Ovary (tissue), 10 donors: ENCODE measurements at places on chromosomes 1 and 21. TPM values are rescaled to one million over a fixed set of nuclear protein-coding genes. Genes with fewer than 3 reads are reported as not detected.

Gene TDRD5
- total RNA-seq: 0.46 TPM

Gene B3GALT2
- 6.3 TPM for total RNA-seq

Gene MSH4
- total RNA-seq: 0.36 TPM

Gene S100A7A
- not detected for total RNA-seq

Gene TTLL10
- 0.60 TPM for total RNA-seq

Gene LAD1
- total RNA-seq: 2.1 TPM

Gene HCN3
- 4.4 TPM for total RNA-seq

Gene SPAG17
- total RNA-seq: 0.45 TPM

Gene GPX7
- total RNA-seq: 15.3 TPM

Gene SH2D1B
- 0.10 TPM for total RNA-seq

Gene DPT
- 2.9 TPM for total RNA-seq

Gene DCDC2B
- total RNA-seq: 1.7 TPM

Gene S1PR1
- total RNA-seq: 8.0 TPM

Gene C1orf185
- total RNA-seq: not detected

DNA sequence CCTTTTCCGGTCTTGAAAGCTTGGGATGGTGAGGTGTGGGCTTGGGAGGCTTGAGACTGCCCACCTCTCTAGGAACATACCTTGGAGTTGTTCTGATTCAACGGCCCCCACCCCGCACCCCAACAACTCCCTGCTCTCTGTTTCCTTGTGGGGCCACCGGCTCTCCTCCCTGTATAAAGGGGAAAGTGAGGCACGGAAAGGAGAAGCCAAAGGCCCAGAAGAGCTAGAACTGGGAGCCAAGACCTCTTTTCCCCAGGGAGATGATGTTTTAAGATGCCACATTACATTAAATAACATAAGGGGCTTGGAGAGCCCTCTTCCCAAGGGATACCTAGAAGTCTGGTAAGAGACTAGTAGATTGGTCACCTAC, 1.2 kb upstream of the DLGAP3 start:
- no peak for DNase-seq

GRCh38 chr21:31928656-31929055, 55.8 kb downstream of the HUNK start:
- no peak for DNase-seq

GRCh38 chr1:180779584-180779983, 133.1 kb upstream of the KIAA1614 start:
- DNase-seq: no peak

- DNase-seq: peak; percentile 75
These were observed 33.0 kb upstream of the ADARB1 start for GRCh38 chr21:45041351-45041805.

DNA sequence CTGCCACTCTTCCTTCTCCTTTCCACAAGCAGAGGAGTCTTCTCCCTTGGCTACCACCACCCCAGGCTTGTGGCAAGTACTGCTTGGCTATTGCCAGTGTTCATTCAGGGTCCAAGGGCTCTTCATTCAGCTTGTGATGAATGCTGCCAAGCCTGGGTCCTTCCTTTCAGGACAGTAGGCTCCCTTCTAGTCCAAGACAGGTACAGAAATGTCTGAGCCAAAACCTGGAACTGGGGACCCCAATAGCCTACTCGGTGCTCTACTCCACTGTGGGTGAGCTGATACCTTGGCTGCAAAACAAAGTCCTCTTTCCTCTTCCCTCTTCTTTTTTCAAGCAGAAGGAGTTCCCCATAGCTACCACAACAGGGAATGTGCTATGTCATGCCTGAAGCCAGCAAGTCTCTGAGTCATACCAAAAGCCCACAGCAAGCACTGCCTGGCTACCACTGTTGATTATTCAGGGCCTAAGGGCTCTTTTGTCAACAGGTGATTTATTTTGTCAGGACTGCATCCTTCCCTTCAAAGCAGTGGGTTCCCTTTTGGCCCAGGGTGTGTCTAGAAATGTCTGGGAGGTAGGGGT, 268.9 kb downstream of the HHAT start:
- no peak for DNase-seq

- DNase-seq: no peak
These were observed 2.0 kb downstream of the KRTAP10-6 start for GRCh38 chr21:44590311-44590721.

GRCh38 chr1:175155936-175156335, 36.6 kb downstream of the KIAA0040 start:
- no peak for DNase-seq

GRCh38 chr1:116781034-116781433, 26.8 kb downstream of the CD2 start:
- DNase-seq: no peak

DNA sequence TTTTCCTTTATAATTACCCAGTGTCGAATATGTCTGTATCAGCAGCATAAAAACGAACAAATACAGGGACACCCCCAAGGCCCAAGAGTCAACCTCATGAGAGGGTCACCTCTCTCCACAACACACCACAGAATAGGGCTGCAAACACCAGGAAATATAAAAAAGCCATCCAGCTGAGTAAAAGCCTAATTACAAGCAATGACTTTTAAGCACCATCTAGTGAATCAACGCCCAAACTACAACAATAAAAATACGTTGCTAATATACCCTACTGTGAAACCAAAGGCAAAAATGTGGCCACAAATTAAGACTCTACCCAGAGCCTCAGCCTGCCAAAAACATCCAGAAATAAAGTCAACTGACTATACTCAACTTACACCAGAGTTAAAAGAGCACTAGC, 817.9 kb upstream of the NEGR1 start:
- DNase-seq: no peak

DNA sequence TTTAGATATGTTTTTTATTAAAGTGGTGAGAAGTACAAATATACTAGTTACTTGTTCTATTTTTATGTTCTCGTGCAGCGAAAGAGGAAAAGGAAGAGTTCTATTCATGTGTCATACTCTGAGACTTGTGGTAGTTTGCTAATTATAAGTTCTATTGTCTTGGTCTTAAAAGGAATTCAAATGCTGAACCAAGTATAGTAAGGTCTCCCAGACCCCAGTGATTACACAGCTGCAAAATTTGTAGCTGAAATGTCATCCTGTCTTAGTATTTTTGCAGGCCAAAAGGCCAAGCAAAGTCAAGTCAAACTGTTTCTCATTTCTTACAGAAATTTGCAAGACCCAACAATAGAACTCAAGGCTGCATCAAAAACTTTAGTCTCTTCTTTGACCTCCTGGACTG, 268.7 kb downstream of the CHRM3 start:
- DNase-seq: no peak

DNA sequence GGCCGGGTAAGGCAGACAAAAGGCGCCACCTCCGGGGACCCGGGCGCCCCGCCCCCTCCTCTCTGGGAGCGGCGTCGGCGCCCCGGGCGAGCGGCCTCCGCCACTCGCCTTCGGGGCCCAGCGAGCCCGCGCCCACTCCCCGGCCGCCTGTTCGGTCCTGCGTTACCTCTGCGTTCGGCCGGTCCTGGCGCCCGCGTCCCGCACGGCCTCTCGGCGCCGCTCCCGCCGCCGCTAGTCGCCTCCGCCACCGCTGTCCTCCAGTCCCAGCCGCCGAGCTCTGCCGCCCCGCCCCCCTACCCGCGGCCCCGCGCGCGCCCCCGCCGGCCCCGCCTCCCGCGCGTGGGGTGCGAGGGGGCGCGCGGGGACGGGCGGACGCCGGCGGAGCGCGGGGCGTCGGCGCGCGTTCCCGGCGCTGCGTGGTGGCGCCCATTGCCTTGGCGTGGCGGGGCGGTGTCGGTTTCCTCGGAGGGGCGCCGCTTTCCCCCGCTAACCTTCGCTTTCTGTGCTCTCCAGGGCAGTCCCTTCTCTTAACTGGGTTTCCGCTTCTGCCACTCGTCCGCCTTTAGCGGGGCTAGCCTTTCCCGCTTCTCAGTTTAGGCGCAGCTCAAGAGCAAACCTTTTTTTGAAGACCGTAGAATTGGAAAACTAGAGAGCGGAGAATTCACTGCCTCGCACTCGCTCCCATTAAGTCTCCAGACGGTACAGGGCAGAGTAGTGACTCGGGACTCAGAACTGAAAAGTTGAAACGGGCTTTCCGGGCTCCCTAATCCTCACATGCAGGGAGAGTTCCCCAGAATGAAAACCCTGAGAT, at the start of gene HP1BP3:
TSS of gene HP1BP3 (minus strand) at position 279 of the 811 bp plus-strand sequence. CDS start 6,867 bp downstream, outside the sequence.
- peak; percentile 88 for DNase-seq

GRCh38 chr1:24846671-24847070, 83.4 kb downstream of the RUNX3 start:
- no peak for DNase-seq

DNA sequence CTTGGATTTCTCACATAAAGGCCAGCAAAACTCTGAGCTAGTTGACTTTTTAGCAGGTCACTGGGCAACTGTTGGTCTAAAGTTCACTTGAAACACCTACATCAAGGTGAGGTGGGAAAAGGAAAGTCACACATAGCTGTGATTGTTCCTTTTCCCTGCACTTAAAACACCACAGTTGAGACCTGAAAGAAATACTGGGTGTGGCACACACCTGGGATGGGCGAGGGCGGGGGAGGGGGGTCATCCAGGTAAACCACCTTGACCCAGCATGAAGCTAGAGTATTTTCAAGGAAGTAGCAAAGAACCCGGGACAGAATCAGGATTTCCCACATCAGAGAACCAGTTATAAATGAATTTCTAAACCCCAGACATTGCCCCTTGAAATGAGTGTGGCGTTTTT, 26.4 kb downstream of the ZNF697 start:
- no peak for DNase-seq

DNA sequence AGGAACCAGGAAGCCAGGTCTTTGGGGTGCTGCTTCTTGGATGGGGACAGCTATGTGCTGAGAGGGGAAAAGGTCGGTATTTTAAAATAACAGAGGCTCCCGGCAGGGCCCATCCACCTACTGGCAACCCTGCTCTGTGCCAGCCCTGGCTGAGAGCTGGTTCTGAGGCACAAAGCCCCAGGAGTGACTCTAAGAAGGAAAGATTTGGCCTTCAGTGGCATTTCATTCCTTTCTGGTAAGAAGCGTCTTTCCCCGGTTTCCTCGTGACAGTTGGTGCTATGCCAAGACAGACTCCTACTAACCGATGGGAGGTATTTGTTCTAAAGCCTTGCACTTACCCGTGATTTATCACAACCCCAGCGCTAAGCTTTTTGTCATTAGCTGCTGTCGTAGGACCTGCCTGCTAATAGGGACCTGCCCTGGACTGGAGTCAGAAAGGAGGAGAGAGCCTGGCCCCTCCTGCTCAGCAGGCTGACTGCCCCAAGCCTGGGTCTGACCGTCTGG, 123.1 kb upstream of the ADAR start:
- DNase-seq: peak; percentile 31

DNA sequence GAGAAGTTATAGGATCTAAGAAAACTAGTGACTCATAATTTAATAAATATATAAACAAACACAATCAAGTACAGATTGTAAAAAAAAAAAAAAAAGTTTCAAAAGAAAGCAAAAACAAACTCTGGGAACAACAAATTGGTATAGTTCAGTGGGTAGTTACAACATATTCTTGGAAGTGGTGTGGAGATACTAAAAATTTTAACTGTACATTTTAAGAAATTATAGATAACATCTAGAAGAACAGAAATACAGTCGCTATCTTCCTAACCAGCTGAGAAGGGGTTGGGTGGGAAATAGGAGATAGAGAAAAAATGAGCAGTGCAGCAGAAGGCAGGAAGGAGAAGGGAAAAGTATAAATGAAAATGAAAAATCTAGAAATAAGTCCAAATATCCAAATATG, 70.5 kb downstream of the LRRC8C start:
- no peak for DNase-seq

- no peak for DNase-seq
These were observed 352.3 kb downstream of the RYR2 start for GRCh38 chr1:237394281-237394680.

DNA sequence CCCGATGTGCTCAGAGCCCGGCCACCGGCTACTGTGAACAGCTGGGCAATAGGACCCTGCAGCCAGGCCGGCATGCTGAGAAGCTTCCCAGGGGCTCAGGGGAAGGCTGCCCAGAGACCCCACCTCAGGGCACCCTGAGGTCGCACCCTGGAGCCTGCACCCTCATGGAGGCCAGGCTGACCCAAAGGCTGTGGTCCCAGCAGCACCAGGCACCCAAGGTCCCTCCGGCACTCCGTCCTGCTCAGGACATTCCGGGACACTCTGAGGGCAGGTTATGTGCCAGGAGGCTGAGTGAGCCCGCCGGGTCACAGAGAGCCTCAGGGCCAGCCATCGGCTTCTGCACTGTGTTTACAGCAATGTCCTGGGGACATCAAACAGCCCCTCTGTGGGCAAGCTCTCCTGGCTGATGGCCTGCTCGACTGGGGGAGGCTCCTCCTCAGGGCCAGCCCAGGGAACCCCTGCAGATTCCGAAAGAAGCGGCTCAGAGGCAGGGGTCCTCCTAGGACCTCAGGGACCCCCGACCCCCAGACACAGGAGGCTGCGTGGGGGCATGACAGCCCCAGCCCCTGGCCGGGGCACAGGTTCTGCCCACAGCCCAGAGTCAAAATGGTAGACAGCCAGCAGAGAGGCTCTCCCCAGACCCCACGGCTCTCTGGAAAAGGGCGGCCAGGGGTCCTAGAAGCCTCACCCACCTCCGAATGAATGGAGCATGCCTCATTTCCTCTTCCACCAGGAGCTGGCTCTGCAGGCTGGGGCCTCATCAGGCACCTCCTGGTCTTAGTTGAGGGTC, 8.2 kb downstream of the SLC19A1 start:
- DNase-seq: peak; percentile 17

- DNase-seq: no peak
These were observed 14.4 kb downstream of the ILDR2 start for GRCh38 chr1:166960858-166961474.

DNA sequence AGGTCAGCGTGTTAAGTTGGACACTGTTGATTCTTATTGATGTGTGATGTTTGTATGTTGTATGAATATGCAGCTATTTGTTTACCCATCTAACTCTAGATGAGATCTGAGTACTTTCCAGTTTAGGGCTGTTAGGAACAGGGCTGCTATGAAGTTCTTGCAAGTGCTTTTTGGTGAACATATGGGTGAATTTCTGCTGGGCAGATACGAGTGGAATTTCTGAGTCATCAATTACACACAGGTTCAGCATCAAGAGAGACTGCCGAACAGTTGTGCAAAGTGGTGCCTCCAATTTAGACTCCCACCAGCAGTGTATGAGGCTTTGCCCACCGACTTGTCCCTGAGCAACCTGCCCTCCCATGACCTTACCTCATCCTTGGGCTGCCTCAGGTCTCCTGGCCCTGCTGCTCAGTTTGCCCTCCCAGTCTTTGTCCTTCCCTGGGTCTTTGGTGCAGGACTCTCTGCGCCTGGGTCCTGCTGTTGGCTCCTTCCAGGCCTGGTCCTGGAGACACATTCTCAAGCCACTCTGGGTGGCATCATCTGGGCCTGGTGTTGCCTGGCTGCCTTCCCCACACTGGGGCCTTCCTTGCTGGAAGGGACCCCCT, 343.6 kb downstream of the PTPRU start:
- DNase-seq: no peak

DNA sequence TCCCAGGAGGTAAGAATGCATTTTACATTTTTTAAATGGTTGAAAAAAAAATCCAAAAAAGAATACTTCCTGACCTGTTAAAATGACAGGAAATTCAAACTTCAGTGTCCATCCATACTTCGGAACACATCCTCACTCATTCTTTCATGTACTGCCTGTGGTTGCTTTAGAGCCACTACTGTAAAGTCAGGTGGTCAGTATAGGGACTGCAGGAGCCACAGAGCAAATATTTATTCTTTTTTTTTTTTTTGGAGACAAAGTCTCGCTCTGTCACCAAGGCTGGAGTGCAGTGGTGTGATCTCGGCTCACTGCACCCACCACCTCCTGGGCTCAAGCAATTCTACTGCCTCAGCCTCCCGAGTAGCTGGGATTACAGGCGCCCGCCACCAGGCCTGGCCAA, 124.7 kb downstream of the CLIC6 start:
- no peak for DNase-seq
